Caco-2 (cell line): ENCODE measurements at places on chromosomes 5 and 9. TPM values are rescaled to one million over a fixed set of nuclear protein-coding genes. Genes with fewer than 3 reads are reported as not detected.

PCDHA1 gene
- total RNA-seq = 0.07 TPM in 1 of 2 replicates, not detected in the other

IFNA2 gene
- not detected in 2 replicates for total RNA-seq

- no peak for DNase-seq
Observed at GRCh38 chr5:74517700-74518099, 122.8 kb downstream of the ENC1 start.

PRDM9 gene
- not detected in 2 replicates for total RNA-seq

ADAMTSL2 gene
- total RNA-seq = 0.46 and 0.68 TPM in 2 replicates

NOL8 gene
- total RNA-seq = 22.3 and 29.4 TPM in 2 replicates

GRCh38 chr9:95506678-95507463, 9.9 kb downstream of the PTCH1 start:
- peak; percentile 62 for DNase-seq

DNA sequence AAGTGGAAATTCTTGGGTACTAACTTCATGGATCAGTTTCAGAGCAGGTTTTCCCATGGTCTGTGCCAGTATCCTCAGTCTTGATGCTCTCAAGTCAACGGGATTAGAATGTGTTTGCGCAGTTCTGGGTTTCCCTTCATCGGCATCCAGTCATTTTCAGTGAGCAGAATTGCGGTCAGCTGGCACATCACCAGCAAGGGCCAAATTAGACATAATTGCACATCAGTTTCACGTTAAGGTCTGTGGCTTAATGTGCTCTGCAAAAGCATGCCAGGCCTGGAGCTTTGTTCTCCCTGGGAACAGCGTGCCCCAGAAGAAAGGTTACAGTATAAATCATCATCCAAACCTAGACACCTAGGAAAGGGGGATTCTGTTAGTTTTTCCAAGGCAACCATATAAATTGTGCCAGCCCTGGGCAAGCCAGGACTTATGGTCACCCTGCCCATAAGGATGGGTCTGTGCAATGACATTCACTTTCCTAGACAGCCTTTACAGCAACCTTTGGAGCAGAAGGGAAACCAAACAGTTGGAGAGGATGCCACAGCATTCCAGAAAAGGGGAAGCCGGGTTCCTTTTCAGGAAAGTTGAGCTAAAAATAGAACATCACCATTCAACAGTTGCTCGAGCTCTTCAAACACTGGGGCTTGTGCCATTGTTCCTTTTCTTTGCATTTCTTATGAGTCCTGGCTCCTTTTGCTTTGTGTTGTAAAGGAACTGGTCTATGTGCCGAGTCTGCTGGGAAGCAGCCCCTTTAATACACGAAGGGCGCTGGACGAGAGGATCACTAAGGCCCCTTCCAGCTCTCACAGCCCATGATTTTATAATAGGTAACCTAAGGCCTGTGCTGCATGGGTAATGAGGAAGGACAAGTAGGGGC, 23.1 kb downstream of the IQGAP2 start:
- DNase-seq = no peak

DNA sequence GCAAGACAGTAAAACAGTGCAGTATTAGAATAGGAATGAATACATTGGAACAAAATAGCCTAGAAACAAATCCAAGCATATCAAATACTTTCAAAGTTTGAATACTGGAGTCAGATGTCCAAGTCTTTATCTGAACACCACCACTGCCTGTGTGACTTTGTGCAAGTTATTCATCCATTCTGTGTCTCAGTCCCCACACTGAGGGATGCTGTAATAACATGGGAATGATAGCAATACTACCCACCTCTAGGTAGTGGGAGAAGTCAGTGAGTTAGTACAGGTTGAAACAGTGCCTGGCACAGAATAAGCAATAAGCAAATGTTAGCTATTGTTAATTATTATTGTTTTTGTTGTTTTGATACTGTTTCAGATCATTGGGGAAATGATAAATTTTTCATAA, 130.9 kb downstream of the SUSD1 start:
- no peak for DNase-seq

GRCh38 chr9:73780916-73781315, 629.3 kb downstream of the ANXA1 start:
- DNase-seq = no peak

DNA sequence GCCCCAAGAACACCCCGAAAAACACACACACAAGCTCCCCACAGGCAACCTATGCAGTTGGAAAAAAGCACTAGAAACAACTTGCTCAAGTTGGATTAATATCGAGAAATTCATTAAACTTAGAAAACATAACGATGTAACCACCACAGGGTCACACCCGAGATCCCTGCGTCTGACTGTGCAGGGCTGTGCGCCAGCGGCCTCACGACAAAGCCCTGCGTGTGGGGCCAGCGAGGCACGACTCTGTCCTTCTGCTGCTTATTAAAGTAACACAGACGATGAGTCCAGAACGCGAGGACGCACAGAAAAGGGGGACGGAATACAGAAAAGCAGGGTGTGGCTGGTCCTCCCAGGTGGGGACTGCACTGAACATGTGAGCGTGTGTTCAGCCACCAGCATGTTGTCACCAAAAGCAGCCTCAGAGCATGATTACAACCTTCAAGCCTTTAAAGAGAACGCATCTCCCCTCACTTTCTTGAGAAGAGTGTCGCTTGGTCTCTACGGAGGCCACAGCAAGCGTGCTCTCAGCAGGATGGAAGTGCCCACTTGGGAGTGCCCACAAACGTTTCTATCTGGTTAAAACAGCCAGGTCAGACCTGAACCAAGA, 14.4 kb downstream of the SLC12A7 start:
- no peak for DNase-seq

DNA sequence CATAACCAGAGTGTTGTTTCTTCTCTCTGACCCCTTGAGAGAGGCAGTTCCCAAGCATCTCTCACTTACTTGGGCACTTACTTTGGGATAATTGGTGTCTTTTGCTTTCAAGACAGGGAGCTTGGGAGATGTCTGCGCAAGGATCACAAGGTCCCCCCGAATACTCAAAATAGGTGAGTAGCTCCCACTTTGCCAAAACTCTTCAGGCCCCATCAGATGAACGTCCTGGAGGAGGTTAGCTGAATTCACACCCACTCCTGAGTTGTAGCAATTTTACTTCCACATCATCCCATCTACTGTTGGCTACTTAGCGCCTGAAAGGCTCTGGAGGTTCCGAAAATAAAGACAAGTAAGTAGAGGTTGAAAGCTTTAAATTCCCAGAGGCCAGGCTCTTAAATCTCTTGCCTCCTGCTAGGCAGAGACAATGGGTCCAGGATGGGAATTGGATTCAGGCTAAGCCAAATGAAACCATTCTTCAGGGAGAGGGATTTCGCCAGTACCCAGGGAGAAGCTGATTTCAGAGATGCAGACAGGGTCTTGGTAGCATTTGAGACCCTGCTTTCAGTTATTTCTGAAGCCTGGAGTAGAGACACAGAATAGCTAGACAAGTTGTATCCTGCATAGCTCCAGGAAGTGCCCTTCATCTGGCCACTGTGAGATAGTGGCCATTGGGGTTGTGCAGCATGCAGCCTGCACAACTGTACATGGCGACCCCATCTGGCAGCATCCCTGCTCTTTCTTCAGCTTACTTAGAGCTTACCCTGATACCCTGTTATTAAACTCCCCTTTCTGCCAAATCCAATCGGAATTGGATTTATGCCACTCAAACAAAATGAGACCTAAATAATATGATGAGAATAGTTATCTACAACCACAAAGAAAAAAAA, 60.1 kb downstream of the BOD1 start:
- no peak for DNase-seq

GRCh38 chr5:159003045-159004030, 96.4 kb downstream of the EBF1 start:
- no peak for DNase-seq

CCL27 gene
- not detected in 2 replicates for total RNA-seq

DNA sequence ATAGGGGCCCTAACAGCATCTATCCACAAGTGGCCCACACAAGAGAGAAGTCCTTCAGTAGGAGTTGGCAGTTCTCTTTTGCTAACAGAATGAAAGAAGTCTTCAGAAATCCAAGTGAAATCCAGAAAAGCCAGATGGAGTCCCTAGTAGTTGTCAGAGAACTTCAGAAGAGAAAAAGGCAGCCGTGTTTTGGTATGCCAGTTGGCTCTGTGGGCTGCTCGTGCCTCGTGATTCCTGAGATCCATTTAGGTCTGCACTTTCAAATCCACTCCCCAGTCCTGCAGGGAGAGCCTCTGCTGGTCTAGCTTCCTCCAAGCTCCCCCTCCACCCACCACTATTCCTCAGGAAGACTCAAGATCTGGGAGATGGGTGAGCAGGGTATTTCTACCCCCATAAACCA, 69.0 kb downstream of the CFAP90 start:
- no peak for DNase-seq

ZDHHC11 gene
- 3.6 and 5.0 TPM in 2 replicates for total RNA-seq
